NCI-H2107 (cell line): ENCODE measurements at places on chromosomes 16 and 17.
A peak's percentile ranks its signal among the peaks of the same experiment; 100 is the strongest.

DNA sequence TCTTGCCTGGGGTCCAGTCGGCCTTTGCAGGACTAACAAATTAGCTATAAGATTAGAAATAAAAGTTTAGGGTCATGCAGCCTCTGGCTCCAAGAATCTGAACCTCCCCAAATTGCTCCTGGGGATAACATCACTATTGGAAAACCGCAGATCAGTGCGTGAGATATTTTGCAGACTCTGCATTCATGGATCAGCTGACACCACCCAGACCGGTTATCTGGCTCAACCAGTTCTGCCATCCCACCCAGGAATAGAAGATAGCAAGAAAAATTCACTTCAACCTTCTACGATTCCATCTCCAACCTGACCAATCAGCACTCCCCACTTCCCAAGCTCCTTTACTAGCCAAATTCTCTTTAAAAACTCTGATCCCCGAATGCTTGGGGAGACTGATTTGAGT lies 4.3 kb upstream of the PGS1 start:
- no peak for DNase-seq

GRCh38 chr16:68481636-68482035 lies 33.3 kb upstream of the SMPD3 start:
- no peak for DNase-seq

DNA sequence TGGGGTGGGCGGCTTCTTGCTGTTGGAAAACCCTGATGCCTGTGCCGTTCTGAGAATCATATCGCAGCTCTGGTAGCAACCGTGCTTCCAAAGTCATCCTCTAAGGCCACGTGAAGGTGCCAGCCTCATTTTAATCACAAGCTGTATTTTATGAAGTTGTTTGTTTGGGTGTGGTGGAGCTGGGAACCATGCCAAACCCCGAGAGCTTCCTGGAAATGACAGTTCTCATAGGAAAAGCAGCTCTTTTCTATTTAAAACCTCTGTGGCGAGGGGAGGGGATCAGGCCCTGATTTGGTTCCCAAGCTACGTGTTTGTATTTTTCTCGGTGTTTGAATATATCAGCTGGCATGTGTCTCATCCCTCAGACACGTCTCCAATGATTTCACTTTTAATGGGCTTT lies 21.7 kb downstream of the KNOP1 start:
- peak; percentile 68 for DNase-seq

DNA sequence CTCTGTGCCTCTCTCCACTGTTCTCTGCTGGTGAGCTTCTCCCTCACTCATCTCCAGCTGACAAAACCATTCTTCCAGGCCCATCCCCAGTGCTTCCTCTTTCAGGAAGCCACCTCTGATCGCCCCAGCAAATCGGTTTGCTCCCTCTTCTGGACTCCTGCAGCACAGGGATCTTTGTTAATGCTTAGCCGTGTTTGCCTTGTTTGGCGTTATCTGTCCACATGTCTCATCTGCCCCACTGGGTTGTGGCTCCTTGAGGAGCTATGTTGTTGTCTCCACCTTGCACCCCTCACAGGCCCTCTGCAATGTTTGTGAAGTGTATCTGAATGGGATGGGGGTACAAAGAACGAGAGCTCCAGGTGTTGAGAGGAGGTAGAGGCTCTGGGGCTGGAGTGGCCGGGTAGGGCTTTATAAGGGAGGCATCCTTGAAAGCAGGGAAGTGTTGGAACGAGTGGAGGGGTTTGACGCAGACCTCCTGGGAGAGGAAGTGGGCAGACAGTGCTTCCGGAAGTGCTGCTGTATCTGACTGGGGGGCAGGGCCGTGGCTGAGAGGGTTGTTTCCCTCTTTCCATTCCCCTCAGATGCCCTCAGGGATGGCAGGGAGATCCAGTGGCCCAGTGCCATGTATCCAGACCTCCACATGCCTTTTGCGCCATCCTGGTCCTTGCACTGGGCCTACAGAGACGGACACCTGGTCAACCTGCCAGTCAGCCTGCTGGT lies 27.8 kb downstream of the CASKIN2 start:
- DNase-seq, result no peak

GRCh38 chr17:50307654-50308053 lies 33.4 kb downstream of the TMEM92 start:
- DNase-seq, result no peak

DNA sequence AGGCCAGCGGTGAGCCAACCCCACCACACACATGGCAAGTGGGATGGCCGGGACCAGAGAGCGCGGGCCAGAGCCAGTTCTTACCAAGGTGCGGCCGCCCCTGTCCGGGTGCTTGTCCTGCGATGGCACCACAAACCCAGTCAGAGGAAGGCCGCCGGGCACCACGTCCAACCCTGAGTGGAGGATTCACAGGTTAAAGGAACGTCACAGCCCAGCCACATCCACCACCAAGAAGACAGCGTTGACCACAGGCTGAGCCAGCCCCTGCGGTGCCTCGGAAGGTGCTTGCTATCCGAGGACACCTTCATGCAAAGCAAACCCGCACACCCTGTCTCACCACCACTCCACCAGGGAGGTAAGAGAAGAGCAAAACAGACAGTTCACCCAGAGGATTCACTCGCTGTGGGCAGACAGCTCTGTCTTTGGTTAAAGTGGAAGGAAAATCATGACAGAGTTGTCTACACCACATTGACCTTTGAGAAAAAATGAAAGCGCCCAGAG lies 15.8 kb downstream of the SLX4 start:
- no peak for DNase-seq

DNA sequence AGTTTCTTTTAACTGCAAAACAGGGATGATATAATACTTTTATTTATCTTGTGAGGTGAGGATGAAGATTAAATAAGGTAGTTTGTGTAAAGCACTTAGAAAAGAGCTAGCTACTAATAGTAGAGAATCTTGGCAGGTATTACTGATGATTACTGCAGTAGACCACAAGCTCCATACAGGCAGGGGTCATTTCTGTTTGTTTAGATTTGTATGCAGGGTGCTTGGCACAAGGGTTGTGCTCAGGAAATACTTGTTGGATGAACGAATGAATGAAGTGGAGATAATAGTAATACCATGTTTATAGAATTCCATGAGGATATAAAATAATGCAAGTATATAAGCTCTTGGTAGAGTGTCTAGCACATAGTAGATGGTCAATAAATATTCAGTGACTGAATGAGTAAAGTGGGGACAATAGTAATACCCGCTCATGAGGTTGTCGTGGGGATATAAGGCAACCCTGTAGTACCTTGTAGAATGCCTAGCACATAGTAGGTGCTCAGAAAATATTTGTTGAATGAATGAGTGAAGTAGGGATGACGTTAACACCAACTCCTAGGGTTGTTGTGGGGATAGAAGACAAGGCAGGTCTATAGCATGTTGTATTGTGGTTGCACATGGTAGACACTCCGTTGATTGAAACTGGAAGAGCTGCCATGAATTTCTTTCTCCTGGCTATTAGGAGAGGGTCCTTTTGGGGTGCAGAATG lies 83.0 kb downstream of the ABCC1 start:
- DNase-seq, result no peak
